Psoas muscle (tissue), 8 donors: ENCODE measurements at places on chromosomes 5 and 9. TPM values are rescaled to one million over a fixed set of nuclear protein-coding genes. Genes with fewer than 3 reads are reported as not detected.
A peak's percentile ranks its signal among the peaks of the same experiment; 100 is the strongest.

GRCh38 chr5:33756491-33756890 is 135.3 kb downstream of the ADAMTS12 start:
- DNase-seq = no peak

DNA sequence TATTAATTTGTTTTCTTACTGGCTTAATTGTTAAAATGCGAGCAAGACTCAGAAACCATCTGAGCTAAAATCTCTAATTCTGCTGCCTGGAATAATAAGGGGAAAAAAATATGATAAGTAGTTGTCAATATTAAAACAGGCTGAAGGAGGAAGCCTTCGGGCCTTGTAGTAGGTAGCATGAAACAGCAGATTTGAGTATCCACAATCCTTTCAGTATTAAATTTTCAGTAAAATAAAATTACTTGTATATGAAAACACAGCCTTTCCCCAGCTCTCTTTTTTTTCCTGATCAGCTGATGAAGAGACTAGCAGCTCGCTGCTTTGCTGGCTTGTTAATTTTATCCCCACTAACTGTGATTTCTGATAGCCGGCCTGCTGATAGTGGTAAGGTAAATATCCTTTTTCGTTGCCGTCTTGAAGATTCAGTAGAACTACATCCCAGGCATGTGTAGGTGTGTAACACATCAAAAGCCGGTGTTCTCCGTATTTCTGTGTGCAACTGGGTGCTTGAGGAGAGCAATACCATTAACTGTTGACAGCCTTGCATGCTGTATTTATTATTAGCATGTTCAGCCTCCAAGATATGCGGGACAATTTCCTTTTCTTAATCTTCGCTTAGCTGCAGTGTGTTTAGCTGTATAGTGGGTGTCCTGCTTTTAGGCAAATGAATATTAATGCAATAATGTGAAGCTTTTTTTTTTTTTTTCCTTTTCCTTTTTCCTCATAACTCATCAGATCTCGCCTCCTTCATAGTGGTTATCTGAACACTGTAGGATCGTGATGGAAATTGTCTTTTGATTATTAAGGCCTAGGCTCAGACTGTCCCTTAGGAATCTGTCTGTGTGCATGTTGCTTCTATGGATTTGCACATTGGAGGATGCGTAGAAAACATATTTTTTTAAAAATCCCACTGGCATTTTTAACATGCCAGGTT is 144.6 kb downstream of the SMARCA2 start:
- no peak for DNase-seq

DNA sequence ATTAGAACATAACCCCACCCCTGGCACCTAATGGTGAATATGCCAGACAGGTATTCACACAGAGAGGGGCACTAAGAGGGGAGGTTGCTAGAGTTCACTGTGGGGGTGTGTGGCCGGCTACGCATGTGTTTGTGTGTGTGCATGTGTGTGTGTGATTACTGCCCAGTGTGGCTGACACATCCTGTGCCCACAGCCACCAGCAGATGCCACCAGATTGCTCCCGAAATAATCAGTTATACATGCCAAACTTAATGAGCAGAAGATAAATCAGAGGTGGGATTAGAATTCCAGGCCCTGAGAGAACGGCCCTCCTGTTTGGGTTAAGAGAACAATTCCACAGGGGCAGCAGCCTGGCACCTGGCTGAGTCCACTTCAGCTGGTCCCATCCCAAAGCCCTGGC is 91.8 kb upstream of the TBCA start:
- DNase-seq = no peak

- no peak for DNase-seq
These were observed 109.6 kb upstream of the PTCH1 start for GRCh38 chr9:95626341-95626740.

- DNase-seq = no peak
These were observed 224.5 kb upstream of the CDH6 start for GRCh38 chr5:30968971-30969370.

DNA sequence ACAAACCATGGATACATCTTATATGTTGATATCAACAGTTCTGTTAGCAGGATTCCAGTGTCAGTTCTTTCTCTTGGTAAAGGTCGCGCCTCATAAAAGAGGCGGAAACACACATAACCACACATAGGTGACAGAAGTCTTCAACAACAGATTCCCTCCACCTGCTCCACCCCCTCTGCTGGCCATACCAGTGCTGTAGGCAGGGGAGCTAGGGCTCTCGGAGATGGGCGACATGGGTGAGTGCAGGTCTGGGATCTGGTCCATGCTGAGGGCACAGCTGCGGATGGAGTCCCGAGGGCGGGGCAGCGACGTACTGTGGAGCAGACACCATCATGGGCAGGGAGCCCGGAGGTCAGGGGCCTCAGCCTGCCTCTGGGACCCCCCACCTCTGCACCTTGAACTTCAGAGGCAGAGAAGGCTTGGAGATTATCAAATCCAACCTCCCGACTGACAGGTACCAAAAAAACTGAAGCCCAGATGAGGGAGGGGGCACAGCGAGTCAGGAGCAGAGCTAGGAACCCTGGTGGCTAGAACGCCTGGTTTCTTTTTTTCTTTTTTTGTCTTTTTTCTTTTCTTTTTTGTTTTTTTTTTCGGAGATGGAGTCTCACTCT is 12.0 kb upstream of the TOR2A start:
- no peak for DNase-seq

- no peak for DNase-seq
These were observed 3.2 kb upstream of the ENHO start for GRCh38 chr9:34526026-34526425.

CCL27 gene
- 0.21 TPM for polyA plus RNA-seq

DNA sequence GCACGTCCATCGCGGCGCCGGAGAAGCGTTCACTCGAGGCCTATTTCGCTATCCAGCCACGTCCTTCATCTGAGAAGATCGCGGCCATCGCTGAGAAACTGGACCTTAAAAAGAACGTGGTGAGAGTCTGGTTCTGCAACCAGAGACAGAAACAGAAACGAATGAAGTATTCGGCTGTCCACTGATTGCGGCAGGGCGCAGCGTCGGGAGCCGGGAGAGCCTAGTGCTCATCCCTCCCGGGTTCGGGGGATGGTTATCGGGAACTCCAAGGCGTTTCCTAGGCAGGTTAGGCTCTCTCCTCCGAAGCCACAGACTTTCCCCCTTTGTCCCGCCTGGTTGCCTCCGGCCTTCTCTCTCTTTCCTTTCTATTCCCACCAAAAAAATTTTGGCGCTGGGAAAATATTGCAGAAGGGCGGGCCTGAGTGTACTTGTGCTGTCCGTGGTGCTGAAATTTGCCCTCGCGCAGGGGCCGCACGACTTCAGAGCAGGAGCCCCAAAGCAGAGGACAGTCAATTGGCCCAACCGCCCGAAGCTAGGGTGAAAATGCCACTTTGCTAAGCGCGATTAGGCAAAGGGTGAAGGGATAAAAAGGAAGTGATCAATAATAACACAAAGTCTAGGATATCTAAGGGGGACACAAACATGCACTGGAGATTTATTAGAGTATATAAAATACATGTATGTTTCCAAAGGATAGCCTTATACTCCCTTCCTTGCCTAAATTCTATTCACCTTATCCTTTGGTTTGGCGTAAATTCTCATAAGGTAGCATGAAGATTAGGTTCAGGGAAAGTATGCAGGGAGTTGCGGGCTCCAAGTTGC is 1.8 kb downstream of the POU4F3 start:
- DNase-seq = peak; percentile 55

- no peak for DNase-seq
These were observed 11.9 kb downstream of the SYK start for GRCh38 chr9:90813523-90813922.

PKN3 gene
- polyA plus RNA-seq = 2.9 TPM

SPINK7 gene
- not detected for polyA plus RNA-seq

DNA sequence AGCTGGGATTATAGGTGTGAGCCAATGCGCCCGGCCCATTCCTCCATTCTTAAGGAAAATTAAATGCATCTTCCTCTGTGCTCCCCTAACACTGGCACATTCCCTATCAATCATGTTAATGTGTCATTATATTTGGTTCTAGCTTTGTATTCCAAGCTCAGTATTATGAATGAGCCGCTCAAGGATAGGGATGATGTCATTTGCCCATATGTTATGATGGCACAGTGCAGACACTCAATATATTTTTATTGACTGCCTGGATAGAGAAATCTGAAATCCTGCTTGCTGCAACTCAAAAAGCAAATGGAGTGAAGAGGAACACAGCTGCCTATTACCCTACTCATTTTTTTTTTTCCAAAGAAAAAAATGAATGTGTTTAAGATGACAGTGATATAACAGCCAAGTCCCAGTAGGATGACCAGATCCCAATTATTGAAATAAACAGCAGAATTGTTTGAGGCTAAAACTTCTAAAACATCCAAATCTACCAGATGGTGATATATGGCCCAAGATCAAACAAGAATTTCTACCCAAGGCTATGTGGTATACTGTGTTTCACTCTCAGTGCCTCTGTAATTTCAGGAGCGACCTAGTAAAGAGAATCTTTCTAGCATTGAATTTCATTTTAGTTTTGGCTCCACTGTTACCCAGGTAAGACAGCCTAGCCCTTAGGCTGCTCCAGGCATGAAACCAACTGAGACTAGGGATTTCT is 16.3 kb downstream of the SUSD1 start:
- no peak for DNase-seq

DNA sequence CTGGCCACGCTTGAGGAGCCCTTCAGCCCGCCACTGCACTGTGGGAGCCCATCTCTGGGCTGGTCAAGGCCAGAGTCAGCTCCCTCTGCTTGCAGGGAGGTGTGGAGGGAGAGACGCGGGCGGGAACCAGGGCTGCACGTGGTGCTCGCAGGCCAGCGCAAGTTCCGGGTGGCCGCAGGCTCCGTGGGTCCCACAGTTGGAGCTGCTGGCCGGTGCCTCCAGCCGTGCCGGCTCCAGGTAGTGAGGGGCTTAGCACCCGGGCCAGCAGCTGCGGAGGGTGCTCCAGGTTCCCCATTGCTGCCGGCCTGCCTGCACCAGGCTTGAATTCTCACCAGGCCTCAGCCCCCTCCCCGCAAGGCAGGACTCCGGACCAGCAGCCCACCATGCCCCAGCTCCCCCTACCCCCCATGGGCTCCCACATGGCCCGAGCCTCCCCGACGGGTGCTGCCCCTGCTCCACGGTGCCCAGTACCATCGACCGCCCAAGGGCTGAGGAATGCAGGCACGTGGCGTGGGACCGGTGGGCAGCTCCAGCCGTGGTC is 192.8 kb upstream of the IZUMO3 start:
- DNase-seq = no peak

GM2A gene
- polyA plus RNA-seq = 11.6 TPM

GLRA1 gene
- polyA plus RNA-seq = not detected

GRCh38 chr9:123059472-123060220 is 26.2 kb downstream of the GPR21 start:
- no peak for DNase-seq

LHX3 gene
- polyA plus RNA-seq = not detected

SNAPC3 gene
- 12.1 TPM for polyA plus RNA-seq

DDX4 gene
- not detected for polyA plus RNA-seq

PAPPA gene
- 0.18 TPM for polyA plus RNA-seq

CDH6 gene
- 0.77 TPM for polyA plus RNA-seq

- no peak for DNase-seq
These were observed 97.8 kb downstream of the C5orf15 start for GRCh38 chr5:133870661-133871060.

GRCh38 chr9:87876708-87877107 is 6.0 kb upstream of the SPATA31E1 start:
- DNase-seq = no peak

DNA sequence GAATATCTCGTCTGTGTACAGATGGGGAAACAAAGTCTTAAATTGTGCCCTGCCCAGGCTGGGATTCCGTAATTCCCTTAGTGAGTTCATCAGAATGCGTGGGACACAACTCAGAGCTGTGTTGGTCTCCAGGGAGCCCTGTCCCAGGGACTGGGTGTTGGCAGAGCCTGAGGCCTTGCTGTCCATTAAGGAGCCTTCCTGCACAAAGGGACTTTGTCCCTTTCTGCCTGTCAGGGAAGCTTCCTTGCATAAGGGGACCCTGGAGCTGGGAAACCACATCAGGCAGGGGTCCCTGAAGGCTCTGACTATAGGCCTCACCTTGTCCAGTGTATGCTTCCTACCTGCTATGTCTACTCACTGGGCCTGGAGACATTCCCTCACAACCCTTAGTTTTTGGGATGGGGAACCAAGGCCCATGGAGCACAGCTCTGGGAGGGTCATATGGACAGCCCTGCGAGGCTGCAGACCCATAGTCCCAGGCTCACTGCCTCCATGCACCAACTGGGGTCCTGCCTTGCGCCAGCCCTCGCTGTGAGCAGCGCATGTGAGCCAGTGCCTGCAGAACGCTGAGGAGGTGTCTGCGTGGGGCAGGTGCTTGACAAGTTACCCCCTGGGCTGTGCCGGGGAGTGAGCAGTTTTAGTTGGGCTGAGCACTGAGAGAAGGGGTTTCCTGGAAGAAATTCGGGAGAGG is 1.6 kb downstream of the CARD19 start:
- DNase-seq = peak; percentile 58

DNA sequence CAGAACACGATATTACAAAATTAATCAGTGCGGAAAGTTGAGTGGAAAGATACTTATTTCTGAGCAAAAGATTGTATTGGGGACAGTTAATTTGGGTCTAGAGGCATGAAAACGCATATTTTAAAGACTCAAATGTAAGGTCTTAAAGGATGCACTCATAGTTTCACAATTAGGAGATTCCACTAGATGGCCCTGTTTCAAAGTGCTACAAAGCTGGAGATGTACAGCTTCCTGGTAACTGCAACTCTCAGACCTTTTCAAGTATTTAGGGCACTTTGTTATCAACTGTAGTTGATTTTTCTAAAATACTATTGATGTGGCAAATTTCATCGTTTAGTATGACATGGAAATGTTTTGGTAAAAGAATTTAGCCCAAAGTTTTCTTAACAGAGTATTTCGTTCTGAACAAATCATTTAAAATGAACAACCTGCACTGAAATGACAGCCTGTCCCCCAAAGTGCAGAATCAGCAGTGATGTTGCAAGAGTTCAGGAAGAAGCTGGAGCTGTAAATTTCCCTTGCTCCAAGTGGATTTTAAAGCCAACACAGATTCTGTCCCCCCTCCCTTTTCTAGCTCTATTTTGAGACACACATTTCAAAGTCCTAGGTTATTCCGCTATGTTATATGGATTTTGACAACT is 16.2 kb upstream of the NDUFB6 start:
- DNase-seq = no peak

LCP2 gene
- polyA plus RNA-seq = 1.8 TPM

DNA sequence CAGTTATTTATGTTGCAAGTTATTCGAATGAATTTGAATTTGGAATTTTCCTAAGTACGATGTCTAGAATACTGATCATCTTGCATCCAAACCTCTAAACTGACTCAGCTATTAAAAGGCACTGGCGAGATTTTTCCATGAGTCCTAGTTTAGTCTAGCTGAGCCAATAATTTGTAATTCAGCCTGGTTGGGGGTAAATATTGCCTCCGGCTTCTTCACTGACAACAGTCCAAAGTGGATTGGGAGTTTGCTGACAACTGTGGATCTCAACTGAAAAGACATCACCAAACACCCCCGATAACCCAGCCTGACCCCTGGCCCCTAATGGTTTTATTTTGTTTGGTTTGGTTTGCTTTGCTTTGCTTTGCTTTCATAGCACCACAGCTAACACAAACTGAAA is 189.8 kb upstream of the DAPK1 start:
- no peak for DNase-seq

DNA sequence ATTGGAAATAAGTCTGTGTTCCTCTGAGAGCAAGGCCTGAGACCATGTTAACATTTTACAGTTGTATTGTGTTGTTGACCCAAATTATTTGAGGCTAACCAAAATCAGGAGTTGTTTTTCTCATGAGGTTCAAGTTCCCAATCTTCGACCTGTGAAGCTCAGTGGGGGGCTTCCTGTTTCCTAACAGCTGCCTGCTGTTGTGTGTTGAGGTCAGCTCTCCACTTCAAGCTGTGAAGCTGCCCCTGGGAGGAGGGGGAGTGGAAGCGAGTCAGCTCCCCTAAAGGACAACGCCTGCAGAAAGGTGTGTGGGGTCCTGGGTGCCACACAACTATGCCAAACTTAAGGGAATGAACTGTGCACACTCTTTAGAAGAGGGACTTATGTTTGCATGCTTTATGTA is 295.5 kb downstream of the IRX1 start:
- no peak for DNase-seq

FST gene
- polyA plus RNA-seq = 0.94 TPM
